ENCODE measurements at places on chromosomes 3 and 15. TPM values are rescaled to one million over a fixed set of nuclear protein-coding genes. Genes with fewer than 3 reads are reported as not detected.
A peak's percentile ranks its signal among the peaks of the same experiment; 100 is the strongest.

Gene CCRL2
- total RNA-seq, result 1.9 TPM

Gene SCG5
- total RNA-seq, result 0.27 TPM

- no peak for DNase-seq
- no peaks in the 10 kb centered on the region for H3K4me1 ChIP-seq
- no peak overlapping the region for H3K27ac ChIP-seq
- no peaks in the 10 kb centered on the region for H3K36me3 ChIP-seq
- no peaks in the 10 kb centered on the region for H3K27me3 ChIP-seq
These were observed 383.0 kb downstream of the NTRK3 start for GRCh38 chr15:87873516-87873915.

DNA sequence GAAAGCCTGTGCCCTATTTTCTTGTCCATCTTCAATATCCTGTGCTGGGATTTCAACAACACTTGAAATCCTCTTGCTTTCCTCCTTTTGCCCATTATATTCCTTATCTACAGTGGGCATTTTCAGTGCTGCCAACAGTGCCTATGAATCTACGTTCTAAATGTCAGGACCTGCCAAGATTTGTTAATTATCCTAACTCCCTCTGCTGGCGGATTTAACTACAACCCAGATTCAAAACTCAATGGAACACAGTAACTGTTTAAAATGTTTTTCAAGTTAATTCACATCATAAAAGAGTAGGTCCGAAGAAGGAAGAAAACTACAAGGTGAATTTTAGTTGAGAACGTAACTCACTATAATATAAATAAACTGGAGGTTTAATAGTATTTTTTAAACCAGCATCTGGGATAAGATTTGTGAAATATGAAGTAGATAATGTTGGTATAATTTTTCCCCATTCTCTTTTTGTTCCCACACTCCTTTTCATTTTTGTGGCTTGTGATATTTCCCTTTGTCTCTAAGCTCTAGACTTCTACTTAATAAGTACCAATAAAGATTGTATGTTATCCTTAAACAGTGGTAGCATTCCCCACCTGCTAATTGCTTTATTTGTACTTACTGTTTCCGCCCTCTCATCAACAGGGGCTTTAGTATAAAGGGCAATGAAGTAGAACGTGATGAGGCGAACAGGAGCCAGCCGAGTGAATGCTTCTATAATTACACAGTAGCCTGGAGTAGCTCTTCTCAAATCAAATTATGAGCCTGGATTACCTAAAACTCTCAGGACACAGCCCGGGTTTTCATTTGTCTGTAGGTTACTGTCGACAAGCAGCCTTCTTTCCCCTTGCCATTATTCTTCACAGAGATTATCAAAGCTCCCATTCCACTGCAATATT is 302.5 kb upstream of the ATP11B start:
- DNase-seq, result no peak
- H3K4me3 ChIP-seq, result no peak overlapping the region
- H3K36me3 ChIP-seq, result no peaks in the 10 kb centered on the region
- no peaks in the 10 kb centered on the region for H3K4me1 ChIP-seq
- H3K27ac ChIP-seq, result no peak overlapping the region

- peak; percentile 10 for DNase-seq
- no peak overlapping the region for H3K27ac ChIP-seq
- H3K27me3 ChIP-seq, result no peaks in the 10 kb centered on the region
- no peak overlapping the region for H3K4me3 ChIP-seq
- no peaks in the 10 kb centered on the region for H3K36me3 ChIP-seq
These were observed 126.9 kb upstream of the MEF2A start for GRCh38 chr15:99438691-99439523.

- H3K27ac ChIP-seq, result no peak overlapping the region
- H3K4me1 ChIP-seq, result no peaks in the 10 kb centered on the region
- H3K36me3 ChIP-seq, result no peaks in the 10 kb centered on the region
- no peak for DNase-seq
- H3K4me3 ChIP-seq, result no peak overlapping the region
These were observed 394.5 kb upstream of the DPPA4 start for GRCh38 chr3:109731639-109732473.

DNA sequence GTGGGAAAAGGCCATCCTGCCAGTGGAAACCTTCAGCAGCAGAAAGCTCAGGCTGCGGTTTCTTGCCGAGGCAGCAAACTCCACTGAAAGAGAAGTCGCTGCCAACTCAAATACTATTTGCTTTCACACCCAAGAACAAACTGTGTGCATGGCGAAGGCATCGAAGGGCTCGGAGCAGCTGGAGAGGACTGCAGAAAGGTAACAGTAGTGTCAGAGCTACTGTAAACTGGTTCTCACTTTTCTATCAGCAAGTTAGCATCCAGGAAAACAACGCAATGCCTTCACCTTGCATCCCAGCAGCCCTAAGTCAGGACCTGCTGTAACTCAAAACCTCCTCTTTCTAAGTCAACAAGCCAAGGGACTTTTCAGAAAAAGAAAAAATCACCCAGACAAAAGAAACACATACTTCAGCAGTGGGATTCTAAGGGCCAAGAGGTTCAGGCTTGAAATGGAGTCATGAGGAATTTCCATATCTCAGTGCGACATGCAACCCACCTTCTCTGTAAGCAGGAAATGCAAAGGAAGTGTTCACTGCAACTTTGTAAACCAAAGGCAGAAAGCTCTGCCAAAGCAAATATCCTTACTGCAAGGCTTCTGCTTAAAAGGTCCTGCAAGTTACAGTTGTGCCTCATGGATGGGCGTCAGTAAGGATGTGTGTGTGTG is 193.5 kb downstream of the FOXP1 start:
- peaks cover 6% of the 10 kb centered on the region for H3K36me3 ChIP-seq
- no peak for DNase-seq
- no peaks in the 10 kb centered on the region for H3K27me3 ChIP-seq

Measured in activated B cell treated with CpG ODN at 0.5 μM for 24 hours (primary cell).